ENCODE measurements at places on chromosomes 2 and 18.

DNA sequence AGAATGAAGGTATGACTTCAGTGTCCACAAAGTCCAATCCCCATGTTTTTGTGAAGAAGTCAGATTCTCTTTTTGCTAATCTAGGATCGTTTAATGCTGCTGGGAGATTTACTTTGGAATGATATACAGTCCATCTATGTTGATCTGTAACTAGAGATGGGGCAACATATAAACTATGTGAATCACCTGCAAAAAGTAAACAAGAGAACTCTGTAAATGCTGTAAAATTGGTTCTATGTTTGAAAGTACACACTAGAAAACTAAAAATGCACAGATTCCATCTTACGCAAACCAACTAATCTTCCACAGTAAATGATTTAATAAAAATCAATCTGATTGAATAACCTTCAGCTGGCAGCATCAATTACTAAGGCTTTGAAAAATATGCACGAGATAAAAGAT, 37.5 kb downstream of the VPS54 start:
- DNase-seq: no peak

DNA sequence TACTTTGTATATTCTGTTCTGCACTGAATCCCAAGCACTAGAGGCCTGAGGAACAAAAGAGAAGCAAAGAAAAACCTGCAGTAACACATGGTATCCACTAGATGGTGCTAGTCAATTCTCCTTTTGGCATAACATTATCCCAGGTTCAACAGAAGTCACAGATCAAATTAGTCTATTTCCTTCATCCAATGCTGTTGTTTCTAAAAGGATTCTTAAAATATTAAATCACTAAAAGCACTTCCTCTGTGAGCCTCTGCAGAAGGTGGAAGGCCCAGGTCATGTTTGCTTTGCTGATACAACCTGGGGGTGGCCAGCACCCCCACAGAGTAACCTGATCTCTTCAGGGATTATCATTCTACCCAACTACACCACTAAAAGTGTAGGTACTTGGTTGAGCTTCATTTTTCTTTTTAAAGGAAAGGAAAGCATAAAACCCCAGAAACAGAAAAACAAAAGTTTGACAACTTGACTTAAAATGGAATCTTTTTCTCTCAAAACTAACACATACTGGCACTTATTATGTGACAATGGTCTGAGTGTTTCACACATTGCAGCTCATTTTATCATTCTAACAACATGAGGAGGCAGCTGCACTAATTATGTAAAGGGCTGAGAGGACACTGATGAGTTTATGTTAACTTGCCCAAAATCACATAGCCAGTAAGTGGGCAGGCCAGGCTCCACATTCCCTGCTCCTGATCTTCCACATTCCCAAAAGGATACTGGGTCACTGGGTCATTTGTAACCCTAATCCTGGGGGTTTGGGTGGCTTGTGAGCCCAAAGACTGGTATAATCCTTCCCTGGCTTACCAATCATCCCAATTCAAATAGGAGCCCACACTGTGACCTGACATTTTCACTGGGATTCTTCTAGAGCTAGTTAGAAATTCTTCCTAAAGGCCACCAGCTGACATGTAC, 66.8 kb upstream of the DNER start:
- DNase-seq: peak; percentile 45

GRCh38 chr2:24766609-24767008, 26.6 kb downstream of the PTRHD1 start:
- DNase-seq: no peak

GRCh38 chr2:75174981-75175380, 24.3 kb downstream of the TACR1 start:
- no peak for DNase-seq

- no peak for DNase-seq
Observed at GRCh38 chr2:109662889-109663288, 48.7 kb downstream of the SOWAHC start.

GRCh38 chr2:38498045-38498481, 104.7 kb downstream of the HNRNPLL start:
- DNase-seq: no peak

DNA sequence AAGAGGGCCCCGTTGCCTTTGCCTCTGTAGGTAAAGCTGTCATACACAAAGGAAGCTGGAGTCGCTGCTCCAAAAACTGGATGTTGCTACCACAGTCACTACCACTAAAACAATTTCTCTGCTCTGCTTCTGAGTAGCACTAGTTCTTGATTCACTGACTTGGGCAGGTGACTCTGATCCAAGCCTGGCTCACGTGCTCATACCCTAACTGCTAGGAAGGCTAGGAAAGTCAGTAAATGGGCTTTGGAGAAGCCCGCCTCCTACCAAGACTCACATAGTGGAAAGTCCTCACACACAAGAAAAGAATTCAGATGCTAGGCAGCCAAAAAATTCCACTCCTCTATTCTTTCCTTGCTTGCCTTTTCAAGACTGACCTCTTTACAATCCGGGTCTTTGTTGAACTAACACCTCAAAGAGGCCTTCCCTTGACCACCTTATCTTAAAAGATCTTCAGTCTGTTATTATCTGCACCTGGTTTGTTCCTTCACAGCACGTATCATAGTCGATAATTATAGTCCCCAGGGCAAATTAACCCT, 11.4 kb upstream of the DYNC1I2 start:
- no peak for DNase-seq

DNA sequence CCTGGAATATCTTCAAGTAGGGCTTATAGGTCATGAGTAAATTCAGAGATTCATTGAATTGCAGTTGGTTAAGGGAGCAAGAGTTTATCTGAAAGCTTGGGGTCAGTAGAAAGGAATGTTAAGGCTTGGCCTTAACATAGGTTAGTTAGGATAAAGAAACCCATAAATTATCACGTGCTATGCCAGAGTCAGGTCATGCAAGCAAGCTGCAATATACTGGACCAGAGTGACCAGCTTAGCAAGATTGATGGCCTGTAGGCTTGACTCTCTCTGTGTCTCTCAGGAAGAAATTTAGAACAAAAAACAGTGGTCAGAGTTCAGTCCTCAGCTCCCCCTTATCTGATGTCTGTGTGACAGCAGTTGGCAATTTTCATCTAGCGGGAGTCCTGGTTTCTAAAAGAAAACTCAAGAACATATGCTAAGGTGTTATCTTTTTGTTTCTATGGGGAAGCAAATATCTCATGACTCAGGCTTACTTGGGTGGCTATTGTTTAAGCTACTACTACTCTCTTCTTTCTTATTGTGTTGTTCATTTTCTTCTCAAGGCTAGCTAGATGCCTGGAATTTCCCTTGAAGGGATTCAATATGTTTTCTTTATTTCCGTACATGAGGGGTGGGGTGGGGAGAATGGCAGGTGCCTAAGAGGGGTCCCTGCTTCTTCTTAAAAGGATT, 28.7 kb upstream of the MARCO start:
- no peak for DNase-seq
